HL-60 (cell line): ENCODE measurements at places on chromosomes 3 and 15.

- no peak for DNase-seq
These were observed 9.6 kb downstream of the UBL7 start for GRCh38 chr15:74451322-74451721.

- DNase-seq, result no peak
These were observed 325.2 kb upstream of the NR2E3 start for GRCh38 chr15:71485094-71485693.

DNA sequence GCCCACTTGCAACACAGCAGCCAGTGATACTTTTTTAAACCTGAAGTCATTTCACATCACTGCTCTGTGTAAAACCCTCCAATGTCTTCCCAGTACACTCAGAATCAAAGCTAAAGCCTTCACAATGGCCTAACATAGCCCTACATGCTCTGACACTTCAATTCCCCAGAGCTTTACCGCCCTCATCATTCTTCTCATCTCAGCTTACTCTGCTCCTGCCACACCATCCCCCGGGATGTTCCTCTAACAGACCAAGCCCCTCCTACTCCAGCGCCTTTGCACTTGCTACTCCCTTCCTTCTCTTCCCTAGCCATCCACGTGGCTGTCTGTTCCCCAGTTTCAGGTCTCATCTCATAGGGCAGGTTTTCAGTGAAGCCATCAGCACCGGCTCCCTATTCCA lies 194.0 kb downstream of the SSR3 start:
- no peak for DNase-seq

DNA sequence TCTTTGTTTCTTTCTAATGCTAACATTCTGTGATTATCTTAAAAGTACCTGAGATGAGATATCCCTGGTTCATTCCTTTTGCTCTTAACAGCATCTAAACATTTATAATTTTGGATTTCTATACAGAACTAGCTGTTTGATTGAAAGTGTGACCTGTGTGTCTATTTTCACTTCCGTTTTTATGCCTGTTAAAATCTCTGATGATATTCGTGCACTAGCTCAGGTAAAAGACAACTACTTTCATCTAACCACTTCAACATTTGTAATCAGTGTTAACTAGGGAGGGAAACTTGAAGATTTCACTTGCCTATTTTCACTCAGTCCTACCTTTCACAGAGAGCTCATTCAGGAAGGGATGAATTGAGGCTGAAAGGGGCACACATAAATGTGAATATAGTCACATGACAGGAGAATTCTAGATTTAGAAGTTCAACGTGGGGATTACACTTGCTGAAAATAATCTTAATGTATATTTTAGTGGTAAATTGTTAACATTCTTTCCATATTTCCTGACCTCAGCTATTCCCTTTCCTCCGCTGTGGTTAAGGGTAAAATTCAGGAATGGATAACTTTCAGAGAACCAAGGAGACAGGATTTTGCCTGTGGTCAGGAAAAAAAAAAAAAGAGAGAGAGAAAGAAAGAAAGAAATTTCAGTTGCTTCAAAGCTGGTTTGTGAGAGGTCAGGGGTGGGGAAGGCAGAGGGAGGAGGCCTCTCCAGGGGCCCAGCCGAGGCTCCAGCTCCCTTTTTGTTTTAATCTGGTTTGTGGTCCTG lies 159.8 kb upstream of the TSC22D2 start:
- DNase-seq, result no peak

GRCh38 chr3:185724761-185725160 lies 100.1 kb downstream of the IGF2BP2 start:
- no peak for DNase-seq

DNA sequence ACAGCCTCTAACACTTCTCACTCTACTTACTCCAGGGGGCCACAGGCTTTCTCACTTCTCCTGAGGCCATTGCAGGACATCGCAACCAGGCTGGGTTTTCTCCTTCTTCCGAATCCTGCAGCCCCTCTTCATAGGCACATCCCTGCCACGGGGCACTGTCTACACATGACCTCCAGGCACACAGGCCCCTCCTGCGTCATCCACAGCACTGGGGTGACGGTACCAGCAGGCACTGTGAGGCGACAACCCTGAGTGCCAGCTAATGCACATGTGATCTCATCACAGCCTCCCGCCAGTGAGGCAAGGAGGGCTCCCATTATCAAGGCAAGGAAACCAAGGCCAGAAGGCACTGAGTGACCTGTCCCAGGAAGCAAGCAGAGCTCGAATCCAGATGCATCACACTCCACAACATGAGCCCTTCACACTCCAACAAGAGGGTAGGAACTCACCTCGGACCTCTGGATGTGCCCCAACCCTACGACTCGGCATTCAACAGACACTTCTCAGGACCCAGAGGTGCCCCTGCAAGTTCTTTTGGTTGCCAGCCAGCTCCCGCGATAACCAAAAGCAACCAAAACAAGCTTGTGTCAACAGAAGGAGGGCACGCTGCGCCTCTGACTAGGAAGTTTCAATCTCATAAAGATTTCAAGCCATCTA lies 16.7 kb downstream of the FAM174B start:
- no peak for DNase-seq

DNA sequence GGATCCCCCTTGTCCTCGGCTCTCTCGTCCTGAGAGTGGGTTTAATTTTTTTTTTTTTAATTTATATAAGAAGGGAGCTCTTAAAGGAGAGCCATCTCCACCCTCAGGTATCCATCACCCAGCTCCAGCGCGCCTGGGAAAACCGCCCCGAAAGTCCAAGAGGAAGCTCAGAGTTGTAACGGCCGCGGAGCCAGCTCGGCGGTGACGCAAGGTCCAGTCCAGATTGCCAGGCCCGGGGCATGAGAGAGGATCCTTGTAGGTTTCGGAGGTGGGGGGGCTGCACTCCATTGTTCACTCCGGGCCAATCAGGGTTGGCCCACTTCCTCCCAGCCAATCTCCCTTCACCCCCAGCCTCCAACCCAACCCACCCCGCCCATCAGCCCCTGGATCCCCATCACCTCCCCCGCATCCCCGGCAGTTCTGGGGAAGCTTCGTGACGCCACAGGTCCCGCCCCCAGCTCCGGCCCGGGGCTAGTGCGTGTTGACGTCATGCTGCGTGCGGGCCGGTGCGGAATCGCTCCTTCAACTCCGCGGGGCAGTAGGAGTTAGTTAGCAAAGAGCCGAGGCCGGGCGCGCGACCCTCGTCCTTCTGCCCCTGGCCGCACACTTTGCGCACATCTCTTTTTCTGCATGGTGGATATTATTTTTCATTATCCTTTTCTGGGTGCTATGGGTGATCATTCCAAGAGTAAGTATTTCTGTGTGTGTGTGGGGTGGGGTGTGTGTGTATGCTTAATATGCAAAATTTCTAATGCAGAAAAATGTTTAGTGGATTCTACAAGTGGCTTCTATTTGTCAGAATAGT lies at the start of gene ISL2:
Gene ISL2 (plus strand): TSS at position 520 of the 805 bp plus-strand sequence. CDS start 111 bp downstream, at position 631.
- DNase-seq, result peak; percentile 95

- DNase-seq, result no peak
These were observed 471.2 kb upstream of the TGFBR2 start for GRCh38 chr3:30135190-30135589.

- no peak for DNase-seq
These were observed 19.1 kb upstream of the APEH start for GRCh38 chr3:49654955-49655556.

DNA sequence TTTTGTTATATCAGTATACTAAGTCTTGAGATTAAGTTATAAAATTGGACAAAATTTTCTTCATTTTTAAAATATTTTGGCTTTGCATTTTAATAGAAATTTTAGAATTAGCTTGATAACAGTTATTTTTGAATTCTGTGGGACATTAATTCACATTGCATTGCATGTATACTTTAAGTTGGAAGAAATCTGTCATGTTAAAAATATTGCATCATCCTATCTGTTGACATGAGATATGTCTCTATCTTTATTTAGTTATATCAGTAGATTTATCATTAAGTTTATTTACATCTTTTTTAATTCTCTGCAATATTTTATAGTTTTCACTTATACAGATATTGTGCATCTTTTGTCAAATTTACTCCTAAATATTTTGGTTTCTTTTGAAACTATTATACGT lies 904.6 kb upstream of the NR2F2 start:
- no peak for DNase-seq

DNA sequence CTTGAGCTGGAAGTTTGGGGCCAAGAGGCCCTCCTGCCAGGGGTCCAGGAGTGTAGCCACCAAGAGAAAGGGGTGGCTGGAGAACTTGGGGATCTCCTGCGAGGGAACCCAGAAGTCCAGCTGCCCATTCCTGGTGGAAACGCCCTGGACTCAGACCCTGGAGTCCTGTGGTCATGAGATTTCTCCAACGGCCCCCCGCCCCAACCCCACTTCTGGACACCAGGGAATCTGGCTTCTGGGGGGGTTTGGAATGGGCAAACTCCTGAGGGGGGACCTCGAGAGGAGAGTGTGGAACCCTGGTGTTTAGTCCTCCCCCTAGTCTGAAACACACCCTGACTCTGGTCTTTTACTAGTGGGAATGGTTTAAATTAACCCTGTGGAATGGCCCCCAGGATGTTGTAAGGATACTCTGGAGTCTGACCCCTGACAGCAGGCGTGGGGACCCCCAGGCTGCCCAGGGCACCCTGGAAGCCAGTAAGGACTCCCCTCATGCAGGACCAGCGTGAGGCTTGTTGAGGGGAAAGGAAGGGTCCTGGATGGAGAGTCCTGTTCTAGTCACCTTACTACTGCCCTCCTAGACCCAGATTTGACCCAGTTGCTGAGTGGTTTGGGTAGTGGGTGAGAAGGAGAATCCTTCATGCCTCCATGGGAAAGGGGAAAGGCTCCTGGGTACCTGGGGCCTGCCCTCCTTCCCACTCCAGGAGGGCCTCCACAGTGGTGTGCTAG lies 540 bp downstream of the KLHDC8B start:
- no peak for DNase-seq

DNA sequence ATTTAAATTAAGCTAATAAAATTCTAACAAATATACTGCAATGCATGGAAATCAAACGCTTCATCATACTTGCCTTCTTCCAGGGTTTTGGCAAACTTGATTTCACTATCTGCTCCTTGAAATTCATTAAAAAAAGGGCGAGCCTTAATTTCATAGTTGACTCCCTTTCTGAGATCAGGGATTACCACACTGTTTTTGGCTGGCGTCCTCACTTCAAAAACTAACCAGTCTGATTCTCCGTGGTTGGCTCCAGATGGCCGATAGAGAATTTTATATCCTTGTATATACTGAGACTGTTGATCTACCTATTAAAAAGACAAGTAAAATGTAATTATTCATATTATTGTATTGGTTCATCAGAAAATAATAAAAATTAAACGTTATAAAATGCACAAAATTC lies 1106.8 kb downstream of the ROBO1 start:
- no peak for DNase-seq

- no peak for DNase-seq
These were observed 46.5 kb upstream of the CGNL1 start for GRCh38 chr15:57329582-57330367.

DNA sequence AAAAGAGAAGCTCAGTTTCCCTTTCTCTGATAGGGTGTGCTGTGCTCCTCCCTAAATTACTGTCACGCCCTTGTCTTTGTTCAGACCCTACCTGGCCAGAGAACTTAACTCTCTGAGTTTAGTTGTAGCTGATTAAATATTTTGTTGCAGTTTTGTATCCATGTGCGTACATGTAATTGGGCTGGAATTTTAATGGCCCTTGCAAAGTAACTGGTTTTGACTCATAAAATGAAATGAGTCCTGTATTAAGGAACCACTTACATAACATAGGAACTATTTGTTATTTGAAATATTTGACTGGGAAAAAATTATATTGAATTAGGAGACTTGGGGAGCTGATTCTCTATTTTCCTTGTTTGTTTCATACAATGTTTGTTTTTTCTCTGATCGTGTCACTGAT lies 80.2 kb downstream of the LRRK1 start:
- DNase-seq, result no peak

DNA sequence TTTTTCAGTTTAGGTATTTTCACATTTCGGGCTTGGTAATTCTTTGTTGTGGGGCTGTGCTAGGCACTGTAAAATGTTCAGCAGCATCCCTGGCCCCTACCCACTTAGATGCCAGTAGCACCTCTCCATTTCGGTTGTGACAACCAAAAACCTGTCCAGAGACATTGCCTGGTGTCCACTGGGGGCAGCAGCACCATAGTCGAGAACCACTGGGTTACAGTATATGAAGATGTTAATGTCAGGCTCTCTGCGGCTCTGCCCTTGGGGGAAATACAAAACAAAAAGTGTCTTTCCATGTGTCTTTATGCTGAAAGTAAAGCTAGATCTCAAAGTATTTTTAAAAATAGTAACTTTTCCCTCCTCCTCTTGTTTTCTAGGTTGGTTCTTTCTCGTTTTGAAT lies 177.2 kb downstream of the ITPR1 start:
- no peak for DNase-seq

- no peak for DNase-seq
These were observed 29.4 kb downstream of the DLG1 start for GRCh38 chr3:197269024-197269423.

GRCh38 chr3:99295836-99296235 lies 342.6 kb upstream of the COL8A1 start:
- DNase-seq, result no peak

- no peak for DNase-seq
These were observed 80.1 kb downstream of the SLC6A1 start for GRCh38 chr3:11072631-11073030.

DNA sequence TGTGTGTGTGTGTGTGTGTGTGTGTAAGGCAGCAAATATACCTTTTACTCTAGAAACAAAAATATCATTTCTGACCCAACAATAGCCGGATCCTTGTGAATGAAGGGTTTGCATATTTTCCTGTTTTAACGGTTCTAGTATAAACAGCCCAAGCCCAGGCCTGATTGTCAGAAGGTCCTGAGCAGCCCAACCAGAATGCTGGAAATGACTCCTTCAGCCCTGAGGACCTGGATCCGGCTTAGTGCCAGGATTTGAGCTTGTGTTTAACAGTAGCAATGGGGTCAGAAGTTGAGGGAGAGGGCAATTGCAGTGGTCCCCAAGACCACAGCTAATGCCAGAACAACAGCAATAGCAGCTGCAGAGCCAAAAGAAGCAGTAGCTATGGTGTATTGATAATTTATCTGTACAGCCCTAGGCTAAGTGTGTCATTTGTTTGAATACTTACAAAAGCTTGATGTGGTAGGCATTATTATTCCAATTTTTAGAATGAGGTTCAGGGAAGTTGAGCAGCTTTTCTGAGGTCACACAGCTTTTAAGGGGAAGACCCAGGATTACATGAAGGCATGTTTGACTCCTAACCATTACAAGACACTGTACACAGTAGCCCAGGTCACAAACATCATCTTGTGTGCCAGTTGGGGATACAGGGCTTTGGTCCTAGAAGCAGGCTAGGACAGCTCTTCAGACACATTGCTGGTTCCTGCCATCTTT lies 12.8 kb downstream of the FOXL2 start:
- DNase-seq, result no peak

GRCh38 chr3:132033471-132033870 lies 1.3 kb downstream of the CPNE4 start:
- no peak for DNase-seq
